ENCODE measurements at places on chromosomes 12 and 14.

- no peak for DNase-seq
These were observed 204.7 kb downstream of the EPS8 start for GRCh38 chr12:15584366-15585041.

DNA sequence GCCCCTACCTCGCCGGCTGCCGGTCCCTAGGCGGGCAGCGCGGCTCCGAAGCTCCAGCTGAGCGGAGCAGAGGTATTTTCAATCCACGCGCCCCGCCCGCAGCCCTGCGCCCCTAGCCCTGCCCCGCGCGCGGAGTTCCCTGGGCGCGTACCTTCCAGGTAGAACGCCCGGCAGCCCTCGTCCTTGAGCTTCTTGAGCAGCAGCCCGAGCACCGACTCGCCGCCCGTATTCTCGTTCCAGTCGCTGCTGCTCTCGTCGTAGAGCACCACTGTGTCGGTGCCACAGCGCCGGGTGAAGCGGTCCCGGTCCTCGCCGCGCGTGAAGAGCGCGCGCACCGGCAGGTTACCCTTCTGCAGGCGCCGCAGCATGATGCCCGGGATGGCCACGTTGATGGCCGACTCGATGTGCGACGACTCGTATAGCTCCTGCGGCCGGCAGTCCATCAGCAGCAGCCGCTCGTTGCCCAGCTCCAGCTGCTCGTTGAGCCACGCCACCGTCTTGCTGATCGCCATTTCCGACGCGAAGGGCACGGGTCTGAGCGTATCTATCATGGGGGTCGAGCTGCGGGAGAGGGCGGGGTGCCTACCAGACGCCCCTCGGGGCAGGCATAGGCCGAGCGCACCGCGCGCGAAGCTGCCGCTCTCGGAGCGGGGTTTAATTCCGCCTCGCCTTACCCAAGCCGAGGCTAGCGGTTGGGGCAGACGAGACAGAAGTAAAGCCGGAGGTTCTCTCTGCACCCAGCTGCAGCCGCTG lies 636 bp downstream of the DUSP6 start:
- no peak for DNase-seq

DNA sequence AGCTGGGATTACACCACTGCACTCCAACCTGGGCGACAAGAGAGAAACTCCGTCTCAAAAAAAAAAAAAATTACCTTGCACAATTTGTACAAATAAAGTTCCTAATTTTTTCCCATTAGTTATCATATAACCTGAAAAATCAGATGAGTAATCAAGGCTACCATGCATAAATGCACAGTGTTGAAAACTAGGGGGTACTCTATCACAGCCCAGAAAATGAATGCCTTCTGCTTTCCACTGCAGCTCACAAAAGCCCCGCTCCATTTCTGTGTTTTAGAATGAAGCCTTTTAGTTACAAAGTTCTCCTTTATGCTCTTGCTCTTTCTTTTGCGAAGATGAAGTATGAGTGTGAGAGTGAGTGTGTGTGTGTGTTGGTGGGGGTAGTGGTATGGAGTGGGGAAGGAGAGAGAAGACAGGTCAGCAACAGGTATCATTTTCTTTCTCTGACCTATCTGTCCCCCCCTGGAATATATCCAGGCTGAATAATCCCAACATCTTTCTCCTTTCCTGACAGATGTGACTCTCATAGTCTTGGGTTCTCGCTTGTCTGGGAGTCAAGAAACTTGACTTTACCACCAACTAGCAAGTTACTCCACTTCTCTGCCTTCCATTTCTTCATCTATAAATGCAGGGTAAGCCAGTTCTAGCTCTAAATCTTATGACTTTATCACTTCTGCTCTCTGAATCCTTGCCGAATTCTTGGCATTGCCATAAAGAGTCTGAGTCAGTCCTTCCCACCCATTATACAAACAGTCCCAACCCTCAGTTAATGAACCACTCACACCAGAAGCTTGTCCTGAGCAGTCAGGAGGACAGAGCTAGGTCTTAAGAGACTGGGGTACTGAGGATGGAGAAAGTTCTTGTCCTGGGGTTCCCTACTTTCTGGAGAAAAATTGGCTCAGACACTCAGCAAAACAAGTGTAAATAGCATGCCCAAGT lies 16.1 kb downstream of the BIN2 start:
- DNase-seq: no peak

DNA sequence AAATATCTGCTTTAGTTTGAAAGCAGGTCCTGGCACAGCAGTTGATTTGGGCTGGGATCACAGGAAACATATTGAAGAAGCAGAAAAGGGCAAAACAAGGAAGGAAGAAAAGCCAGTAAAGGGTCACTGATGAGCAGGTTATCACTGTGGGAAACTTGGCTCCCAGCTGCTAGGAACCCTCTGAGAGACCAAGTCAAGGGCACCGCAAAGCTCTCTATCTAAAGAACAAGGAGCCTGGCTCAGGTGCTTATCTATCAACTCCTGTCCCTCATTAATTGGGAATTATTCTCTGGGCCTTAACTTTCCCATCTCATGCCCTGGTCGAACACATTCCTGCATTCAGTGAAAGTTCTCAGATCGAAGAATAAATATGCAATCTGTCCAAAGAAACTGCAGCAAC lies 450.9 kb upstream of the RPL10L start:
- DNase-seq: peak; percentile 0

- DNase-seq: no peak
These were observed 29.6 kb upstream of the ATXN2 start for GRCh38 chr12:111628505-111629260.

DNA sequence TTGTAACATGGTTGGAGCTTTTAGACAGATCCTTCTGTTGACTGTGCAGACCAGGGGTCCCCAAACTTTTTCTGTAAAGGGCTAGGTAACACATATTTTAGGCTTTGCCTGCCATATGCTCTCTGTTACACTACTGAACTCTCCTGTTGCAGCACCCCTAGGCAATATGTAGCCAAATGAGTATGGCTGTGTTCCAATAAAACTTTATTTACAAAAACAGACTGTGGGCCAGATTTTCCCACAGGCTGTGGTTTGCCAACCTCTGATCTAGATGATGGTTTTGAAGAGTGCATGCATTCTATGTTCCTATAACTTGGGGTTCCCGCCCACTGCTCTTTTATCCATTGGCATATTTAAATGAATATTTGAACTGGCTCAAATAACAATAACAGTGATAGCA lies 180.3 kb upstream of the VASH1 start:
- no peak for DNase-seq

DNA sequence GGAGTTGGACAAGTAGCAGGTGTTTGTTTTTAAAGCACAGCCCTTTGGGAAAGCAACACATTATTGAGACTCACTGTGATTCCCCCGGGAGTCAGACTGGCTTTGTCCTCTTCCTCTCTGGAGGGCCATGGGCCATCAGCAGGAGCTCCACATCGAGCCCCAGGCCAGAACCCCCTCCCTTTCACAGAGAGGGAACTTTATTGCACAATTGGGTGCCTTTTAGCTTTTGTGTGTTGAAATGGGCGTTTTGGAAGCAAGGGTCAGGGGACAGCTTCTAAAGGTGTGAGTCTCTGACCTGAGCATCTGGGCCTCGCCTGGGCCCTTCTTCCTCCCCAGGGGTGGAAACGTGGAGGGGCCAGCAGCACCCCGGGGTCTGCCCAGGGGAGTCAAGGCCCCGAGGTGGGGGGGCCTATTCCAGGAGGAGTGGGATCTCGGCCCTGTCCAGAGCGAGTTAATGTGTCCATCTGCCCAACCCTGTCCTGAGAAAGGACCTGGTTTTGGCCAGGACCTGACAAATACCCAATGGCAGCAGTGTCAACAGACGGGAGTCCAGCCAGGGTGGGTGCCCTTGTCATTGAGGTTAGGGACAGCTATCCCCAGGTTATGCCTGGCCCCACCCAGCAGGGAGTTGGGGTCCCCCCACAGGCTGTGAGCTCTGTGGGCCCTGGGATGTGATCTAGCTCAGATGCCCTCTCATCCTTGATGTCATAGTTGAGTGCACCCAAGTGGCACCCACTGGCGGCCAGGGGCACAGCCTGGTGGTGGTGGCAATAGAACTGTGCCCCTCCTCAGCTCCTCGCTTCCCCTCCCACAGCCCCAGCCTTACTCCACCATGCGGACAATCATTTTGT lies 37.1 kb downstream of the SLC8B1 start:
- DNase-seq: no peak

GRCh38 chr14:102497998-102498677 lies 11.4 kb downstream of the ANKRD9 start:
- DNase-seq: no peak

GRCh38 chr12:101256266-101256665 lies 23.6 kb upstream of the UTP20 start:
- no peak for DNase-seq

DNA sequence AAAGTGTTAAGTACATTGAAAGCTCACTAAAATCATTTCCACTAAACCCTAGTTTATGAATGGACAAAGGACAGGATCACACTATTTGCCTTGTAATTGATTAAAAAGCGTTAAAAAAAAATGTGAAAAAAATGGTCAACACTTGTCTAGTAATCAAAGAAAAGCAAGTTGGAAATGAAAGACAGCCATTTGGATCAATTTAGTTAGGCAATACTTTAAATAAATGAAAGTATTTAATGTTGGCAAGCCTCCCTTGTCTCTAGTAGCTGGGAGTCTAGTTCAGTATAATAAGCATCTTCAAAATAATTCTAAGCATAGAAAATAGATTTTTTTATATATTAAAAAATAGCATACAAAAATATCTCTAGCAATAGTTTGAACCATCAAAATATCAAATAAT lies 14.2 kb upstream of the CNIH1 start:
- DNase-seq: no peak

- no peak for DNase-seq
These were observed 255.5 kb downstream of the SYT10 start for GRCh38 chr12:33184161-33184560.

DNA sequence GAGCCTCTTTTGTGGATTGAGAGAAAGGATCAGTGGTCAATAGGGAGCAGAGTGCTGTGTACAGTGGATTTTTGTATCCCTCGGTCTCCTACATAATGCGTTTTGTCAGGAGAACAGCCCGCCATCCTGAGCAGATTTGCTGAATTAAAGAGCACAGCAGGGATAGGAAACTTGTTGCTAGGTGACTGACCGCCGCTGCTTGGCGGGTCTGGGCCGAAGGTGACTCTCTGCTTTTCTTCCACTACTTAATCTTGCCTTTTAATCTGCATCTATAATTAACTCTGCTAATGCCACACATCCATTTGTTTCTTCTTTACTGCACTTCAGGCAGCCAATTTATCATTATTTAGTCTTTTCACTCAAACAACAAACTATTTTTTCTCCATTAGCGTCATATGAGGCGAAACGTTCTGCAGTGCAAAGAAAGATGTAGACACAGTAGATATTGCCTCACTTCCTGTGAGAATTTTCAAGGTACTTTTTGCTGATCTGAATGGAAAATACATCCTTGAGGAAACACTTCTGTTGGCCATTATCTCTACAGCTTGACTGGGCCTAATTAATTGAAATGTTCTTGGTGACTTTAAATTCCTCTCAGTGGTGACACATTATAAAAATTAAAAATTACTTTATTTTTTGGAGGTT lies 108.0 kb downstream of the PPM1A start:
- DNase-seq: peak; percentile 25

DNA sequence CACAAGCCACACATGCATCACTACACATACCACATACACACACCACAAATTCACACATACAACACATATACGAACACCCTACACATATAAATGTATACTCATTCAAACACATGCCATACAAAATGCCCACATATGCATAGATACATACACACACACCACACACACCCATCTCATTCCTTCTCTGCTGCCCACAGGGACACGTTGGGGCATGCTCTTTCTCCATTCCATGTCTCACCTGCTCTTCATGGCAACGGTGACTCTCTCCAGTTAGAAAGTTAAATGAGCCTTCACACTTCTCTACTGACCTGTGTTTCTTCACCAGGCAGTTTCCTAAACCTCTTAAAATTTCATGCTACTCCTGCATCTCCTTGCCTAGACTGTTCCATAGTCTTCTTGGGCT lies 1194.8 kb downstream of the BCL11B start:
- DNase-seq: no peak

GRCh38 chr14:104866451-104867370 lies 1.6 kb downstream of the CEP170B start:
- DNase-seq: no peak

GRCh38 chr12:65152596-65152995 lies 16.8 kb upstream of the LEMD3 start:
- DNase-seq: peak; percentile 88

GRCh38 chr14:89139404-89140247 lies 277.4 kb downstream of the FOXN3 start:
- DNase-seq: no peak

DNA sequence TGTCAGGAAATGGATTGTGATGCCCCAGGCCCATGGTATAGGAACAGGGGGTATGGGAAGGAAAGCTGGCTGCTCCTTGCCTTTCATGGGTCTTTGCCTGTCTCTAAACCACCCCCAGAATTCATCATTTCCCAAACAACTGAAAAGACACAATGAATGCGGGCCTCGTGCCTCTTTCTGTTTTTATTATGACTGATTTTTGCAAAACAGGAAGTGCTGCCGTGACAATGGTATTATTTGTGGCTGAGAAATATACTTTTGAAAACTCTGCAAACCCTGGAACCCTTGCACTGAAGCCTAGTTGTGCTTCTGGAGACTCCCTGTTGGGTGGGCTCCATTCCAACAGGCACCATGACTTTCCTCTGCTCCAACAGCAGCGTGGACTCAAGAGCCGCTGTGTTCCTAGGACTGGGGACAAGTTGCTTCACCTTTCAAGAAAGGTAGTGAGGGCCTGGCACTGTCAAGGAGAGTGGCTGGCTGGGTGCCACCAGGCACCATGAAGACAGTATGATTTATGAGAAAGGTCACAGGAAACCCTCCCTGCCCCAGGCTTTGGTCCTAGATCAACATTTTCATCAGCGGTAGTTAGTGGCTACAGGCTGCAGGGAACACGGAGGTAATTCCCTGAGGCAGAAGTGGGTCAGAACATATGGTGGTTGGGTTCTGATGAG lies 4.8 kb upstream of the DGLUCY start:
- no peak for DNase-seq

DNA sequence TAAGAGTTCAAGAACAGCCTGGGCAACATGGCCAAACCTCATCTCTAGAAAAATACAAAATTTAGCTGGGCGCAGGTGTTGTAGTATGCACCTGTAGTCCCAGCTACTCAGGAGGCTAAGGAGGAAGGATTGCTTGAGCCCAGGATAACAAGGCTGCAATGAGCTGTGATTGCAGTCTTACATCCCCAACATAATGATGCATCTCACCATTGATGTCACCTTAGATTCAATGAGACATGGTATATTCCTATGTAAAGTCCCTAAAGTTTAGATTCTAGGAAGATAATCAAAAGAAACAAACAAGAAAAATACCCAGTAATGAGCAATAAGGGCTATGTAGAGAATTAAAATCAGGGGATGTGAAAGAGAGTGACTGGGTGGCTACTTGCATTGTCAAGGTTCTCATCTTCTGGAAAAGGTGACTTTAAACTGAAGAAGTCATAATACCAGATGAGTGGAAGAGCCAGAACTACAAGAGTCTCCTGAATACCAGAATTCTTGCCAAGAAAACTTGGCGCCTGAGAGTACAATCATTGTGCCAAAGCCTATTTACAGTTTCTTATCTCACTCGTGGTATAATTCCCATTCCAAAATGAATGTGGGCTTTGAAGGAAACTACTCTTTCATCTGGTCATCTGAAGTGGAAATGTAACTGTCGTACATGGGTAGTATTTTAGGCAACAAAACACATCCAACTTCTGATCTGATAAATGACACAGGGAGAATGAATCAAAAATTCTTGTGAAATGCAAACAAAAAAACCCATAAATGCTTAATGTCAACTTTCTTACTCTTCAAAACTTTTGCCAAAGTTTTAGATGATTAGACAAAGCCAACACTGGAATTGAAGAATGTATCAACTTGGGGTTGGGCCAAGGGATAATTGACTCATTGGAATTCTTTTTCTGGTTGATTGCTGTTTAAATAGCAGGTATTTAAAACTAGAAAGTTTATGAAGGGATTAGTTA lies 81.1 kb upstream of the ST8SIA1 start:
- peak; percentile 81 for DNase-seq

GRCh38 chr12:117760990-117761389 lies 207.8 kb downstream of the KSR2 start:
- DNase-seq: no peak
